Smooth muscle cell of the pulmonary artery (primary cell): ENCODE measurements at places on chromosomes 16 and 17. TPM values are rescaled to one million over a fixed set of nuclear protein-coding genes. Genes with fewer than 3 reads are reported as not detected.

The ASIC2 gene
- 0.07 and 0.46 TPM in 2 replicates for total RNA-seq

The UMOD gene
- not detected in 2 replicates for total RNA-seq

The MYH2 gene
- not detected in 2 replicates for total RNA-seq

The ZNF385C gene
- total RNA-seq = 0.03 TPM in 1 of 2 replicates, not detected in the other

The KLHL10 gene
- 0.20 and 0.26 TPM in 2 replicates for total RNA-seq

The SPNS3 gene
- total RNA-seq = not detected in 2 replicates

The DHRS7C gene
- total RNA-seq = not detected in 2 replicates

The SLC5A11 gene
- not detected in 2 replicates for total RNA-seq

The DOC2A gene
- total RNA-seq = 0.20 and 0.33 TPM in 2 replicates

The KRT24 gene
- total RNA-seq = not detected in 2 replicates

The CRYBA1 gene
- total RNA-seq = not detected in 2 replicates

The RRAD gene
- total RNA-seq = 14.9 and 36.8 TPM in 2 replicates

The TMEM132E gene
- 0.07 TPM in 2 replicates for total RNA-seq

The PDILT gene
- not detected in 2 replicates for total RNA-seq

The USB1 gene
- 44.6 and 53.8 TPM in 2 replicates for total RNA-seq

The SDR42E2 gene
- not detected in 2 replicates for total RNA-seq

The ARHGAP27 gene
- 3.1 and 5.3 TPM in 2 replicates for total RNA-seq

The NPIPB6 gene
- total RNA-seq = 0.85 and 0.89 TPM in 2 replicates

The KRTAP4-1 gene
- not detected in 2 replicates for total RNA-seq

The SULT1A2 gene
- not detected in 2 replicates for total RNA-seq

The C16orf89 gene
- total RNA-seq = 2.9 and 3.0 TPM in 2 replicates

The ZNF785 gene
- 10.2 and 10.6 TPM in 2 replicates for total RNA-seq

The SRCIN1 gene
- 0.07 TPM in 1 of 2 replicates, not detected in the other for total RNA-seq

The RETREG3 gene
- total RNA-seq = 58.5 and 62.9 TPM in 2 replicates

The CCDC144A gene
- total RNA-seq = 8.8 and 11.7 TPM in 2 replicates

The PRR29 gene
- total RNA-seq = 0.20 and 1.2 TPM in 2 replicates

The GP1BA gene
- total RNA-seq = not detected in 2 replicates

The ATP2A3 gene
- total RNA-seq = 1.3 and 2.4 TPM in 2 replicates

The NPIPB8 gene
- total RNA-seq = 0.13 and 0.52 TPM in 2 replicates
